Left renal pelvis (tissue), 4 donors: ENCODE measurements at places on chromosomes 16 and 17. TPM values are rescaled to one million over a fixed set of nuclear protein-coding genes. Genes with fewer than 3 reads are reported as not detected.

- no peak for DNase-seq
These were observed 9.5 kb downstream of the UTP4 start for GRCh38 chr16:69141936-69142335.

- no peak for DNase-seq
These were observed 388.5 kb upstream of the CA10 start for GRCh38 chr17:52546990-52547389.

GRCh38 chr17:74779948-74780400 lies 3.8 kb upstream of the NAT9 start:
- DNase-seq: no peak

DNA sequence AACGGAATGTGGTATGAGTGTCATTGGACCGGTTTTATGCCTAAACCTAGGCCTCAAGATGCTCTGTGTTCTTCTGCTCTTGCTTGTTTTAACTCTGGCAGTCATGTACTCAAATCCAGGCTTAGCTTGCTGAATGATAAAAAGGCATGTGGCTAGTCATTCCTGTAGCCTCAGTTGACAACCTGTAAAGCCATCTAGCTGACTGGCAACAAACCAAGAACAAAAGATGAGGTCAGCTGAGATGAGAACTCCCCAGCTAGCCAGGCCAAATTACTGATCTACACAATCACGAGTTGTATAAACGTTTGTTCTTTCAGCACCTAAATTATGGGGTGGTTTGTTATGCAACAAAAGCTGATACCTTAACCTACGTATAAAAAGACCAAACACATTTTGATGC lies 1406.0 kb upstream of the CDH8 start:
- DNase-seq: no peak

The TMEM132E gene
- polyA plus RNA-seq: 2.2 TPM

The LCAT gene
- 19.0 TPM for polyA plus RNA-seq

DNA sequence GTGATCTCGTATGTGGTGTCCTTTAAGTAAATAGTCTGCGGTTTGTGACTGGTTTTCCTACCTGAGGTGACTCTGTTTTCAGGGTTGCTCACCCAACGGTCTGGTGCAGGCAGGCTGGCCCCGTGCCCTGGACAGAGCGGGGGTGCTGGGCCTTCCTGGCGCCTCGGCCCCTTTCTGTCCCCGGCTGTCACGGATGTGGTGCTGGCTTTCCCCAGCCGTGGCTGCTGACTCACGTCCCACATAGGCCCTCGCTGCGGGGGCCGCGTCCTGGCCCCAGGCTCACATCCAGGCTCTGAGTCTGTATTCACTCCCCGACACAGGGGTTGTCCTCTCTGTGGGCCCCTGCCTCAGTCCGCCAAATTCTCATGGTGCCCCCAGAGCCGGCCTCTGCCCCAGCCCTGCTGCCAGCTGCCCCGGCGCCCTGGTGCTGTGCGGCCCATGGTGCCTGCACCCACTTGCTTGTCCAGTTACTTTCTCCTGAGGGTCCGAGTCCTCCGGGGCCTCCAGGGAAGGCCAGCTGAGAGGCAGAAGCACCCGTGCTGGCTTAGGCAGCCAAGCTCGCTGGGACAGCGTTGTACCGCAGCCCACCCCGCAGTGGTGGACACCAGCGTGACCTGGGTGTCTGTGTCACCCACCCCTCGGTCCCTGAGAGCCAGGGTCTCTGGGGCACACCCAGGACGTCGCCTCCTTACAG lies 5.9 kb downstream of the CHMP6 start:
- DNase-seq: no peak

- DNase-seq: no peak
These were observed 52.4 kb upstream of the CDH3 start for GRCh38 chr16:68592466-68593337.

GRCh38 chr16:11130978-11131665 lies 124.9 kb downstream of the SOCS1 start:
- no peak for DNase-seq

The ANKRD40CL gene
- 0.35 TPM for polyA plus RNA-seq

DNA sequence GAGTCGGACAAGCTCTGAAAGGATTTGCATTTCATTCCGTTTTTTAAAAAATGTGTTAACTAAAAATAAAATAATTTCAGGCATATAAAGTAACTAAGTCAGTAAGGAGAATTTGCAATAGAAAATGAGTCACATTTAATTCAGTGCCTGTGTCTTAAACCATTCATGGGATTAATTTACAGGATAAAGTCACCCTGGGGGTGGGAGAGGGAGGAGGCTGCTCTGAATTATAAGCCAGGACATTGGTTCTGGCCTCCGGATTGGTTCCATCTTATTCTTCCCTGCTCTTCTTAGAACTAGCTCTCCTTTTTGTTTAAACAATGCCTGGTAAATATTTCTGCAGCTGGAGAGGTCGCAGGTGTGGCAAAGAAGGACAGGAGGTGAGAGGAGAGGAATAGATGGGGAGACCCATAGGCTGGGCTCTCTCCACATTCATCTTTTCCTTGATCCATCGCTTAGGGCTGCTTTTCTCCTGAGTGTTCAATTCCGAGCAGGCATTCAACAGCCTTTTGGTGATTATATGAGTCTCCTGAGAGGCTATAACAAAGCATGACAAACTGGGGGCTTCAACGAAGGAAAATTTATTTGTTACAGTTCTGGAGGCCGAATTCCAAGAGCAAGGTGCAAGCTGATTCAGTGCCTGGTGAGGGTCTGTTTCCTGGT lies 319.2 kb downstream of the PHKB start:
- no peak for DNase-seq

GRCh38 chr17:80424878-80425765 lies 10.2 kb downstream of the ENDOV start:
- DNase-seq: no peak

The ADGRG1 gene
- polyA plus RNA-seq: 78.6 TPM

The NOMO2 gene
- 110 TPM for polyA plus RNA-seq

The C16orf86 gene
- 4.3 TPM for polyA plus RNA-seq

GRCh38 chr17:76088868-76089576 lies 10.0 kb downstream of the ZACN start:
- no peak for DNase-seq

- no peak for DNase-seq
These were observed 21.5 kb downstream of the SMTNL2 start for GRCh38 chr17:4605826-4606225.

GRCh38 chr17:705863-706262 lies 8.8 kb downstream of the VPS53 start:
- no peak for DNase-seq

- DNase-seq: no peak
These were observed 236.7 kb downstream of the ZFHX3 start for GRCh38 chr16:72811188-72811720.

GRCh38 chr16:46930861-46931260 lies 42.6 kb downstream of the DNAJA2 start:
- DNase-seq: no peak

DNA sequence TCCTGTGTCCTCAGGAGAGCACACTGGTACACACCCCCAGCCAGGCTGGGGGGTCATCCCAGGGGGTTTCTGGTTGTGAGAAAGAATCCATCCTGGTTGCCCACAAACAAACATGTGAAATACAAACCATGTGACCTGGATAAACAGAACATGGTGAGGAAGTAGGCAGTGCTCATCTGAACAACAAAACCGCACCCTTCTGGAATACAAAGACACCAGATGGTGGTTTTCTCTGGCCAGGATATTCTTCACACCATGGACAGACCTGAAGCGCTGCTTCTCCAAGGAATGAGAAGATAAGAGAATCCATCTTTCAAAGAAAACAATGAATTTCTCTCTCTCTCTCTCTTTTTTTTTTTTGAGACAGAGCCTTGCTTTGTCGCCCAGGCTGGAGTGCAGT lies 302.3 kb downstream of the SLC39A11 start:
- DNase-seq: no peak

DNA sequence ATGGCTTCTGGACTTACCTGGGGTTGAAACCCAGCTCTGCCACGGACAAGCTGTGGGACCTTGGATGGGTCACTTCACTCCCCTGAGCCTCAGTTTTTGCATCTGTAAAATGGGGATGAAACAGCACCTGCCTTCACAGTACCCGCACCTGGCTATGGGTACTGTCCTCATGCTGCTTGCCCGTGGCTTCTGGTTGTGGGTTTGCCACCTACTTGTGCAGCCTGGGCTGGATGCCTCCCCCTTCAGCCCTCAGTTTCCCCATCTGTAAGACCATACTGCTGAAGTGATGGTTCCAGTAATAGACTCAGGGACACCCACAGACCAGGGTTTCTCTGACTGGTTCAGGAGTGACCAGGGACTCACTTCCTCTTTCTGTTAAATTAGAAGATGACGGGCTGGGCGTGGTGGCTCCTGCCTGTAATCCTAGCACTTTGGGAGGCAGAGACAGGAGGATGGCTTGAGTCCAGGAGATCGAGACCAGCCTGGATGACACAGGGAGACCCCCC lies 9.4 kb downstream of the GLIS2 start:
- DNase-seq: no peak

DNA sequence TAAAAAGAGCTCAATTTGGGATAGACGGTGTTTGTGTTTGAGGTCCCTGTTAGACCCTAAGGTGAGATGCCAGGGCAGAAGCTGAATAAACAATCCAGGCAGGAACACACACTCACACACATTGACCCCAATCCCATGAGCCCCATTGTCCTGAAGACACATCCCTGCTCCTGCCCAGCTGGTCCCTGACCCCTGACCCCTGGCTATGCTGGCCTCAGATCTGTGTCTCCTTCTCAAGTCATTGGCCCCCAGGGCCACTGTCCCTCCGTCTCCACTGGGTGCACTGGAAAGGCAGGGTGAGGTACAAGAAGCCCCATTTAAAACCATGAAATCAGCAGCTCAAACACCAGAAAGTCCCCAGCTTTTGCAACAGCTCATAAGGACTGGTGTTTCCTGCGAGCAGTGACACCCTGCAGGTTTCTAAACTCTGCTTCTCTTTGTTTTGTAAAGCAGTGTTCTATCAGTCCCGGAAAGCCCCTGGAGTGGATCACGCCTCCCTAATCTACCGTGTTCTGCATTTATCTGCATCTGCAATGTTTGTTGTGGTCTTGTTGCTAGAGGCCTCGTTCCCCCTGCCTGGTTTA lies 18.0 kb upstream of the ASGR2 start:
- DNase-seq: no peak

- DNase-seq: no peak
These were observed 43.8 kb downstream of the PGS1 start for GRCh38 chr17:78422267-78422605.

- no peak for DNase-seq
These were observed 688 bp downstream of the CRK start for GRCh38 chr17:1455291-1455796.

GRCh38 chr17:78878871-78879527 lies 24.0 kb downstream of the CEP295NL start:
- DNase-seq: no peak

DNA sequence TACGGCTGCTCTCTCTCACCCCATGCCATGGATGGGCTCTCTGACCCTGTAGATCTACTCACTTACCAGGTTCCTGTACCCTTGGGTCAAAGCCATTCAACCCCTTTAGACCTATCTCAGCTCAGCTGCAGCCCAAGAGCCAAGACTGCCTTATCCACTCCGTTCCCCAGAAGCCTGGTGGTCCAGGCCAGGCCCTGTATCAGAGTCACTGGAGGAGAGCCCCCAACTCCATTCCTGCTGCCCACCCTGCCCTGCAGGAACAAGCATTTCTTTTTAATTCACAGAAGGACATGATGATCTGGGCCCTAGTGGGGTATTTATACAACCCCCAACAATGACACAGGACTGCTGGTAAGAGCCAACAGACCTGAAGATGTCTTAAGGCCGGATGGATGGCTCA lies 76.8 kb downstream of the AIPL1 start:
- DNase-seq: no peak

The AXIN2 gene
- polyA plus RNA-seq: 20.5 TPM

- DNase-seq: no peak
These were observed 70.0 kb downstream of the CNGB1 start for GRCh38 chr16:57900796-57901479.

The NUDT7 gene
- polyA plus RNA-seq: 13.2 TPM

GRCh38 chr16:85377388-85378144 lies 235.6 kb upstream of the GSE1 start:
- DNase-seq: no peak

The EPX gene
- polyA plus RNA-seq: 0.45 TPM

The CMTM2 gene
- polyA plus RNA-seq: 0.62 TPM

GRCh38 chr16:26985100-26986065 lies 81.3 kb upstream of the C16orf82 start:
- no peak for DNase-seq

GRCh38 chr17:75454193-75454592 lies 2.2 kb upstream of the TMEM94 start:
- DNase-seq: no peak

The TBC1D3I gene
- not detected for polyA plus RNA-seq

DNA sequence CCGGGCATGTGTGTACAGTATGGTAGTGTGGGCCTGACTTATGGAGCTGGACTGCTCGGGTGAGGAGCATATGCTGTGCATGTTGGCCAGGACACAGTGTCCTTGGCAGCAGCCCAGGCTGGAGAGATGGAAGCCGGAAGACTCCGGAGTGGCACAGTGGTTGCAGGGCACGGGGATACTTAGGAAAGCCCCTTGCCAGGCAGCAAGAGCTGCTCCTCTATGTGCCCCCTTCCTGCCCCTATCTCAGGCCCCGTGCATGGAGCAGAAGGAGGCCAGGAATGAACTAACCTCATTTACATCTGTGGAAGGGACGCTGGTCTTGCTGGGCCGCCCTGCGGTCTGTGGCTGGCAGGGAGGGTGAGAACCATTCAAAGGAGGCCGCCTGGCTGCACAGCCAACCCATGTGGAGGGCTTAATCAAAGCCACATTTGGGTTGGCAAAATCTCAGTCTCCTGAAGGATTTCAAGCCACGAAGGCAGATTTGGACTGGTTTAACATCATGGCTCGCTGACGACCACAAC lies 32.2 kb upstream of the RCVRN start:
- no peak for DNase-seq

DNA sequence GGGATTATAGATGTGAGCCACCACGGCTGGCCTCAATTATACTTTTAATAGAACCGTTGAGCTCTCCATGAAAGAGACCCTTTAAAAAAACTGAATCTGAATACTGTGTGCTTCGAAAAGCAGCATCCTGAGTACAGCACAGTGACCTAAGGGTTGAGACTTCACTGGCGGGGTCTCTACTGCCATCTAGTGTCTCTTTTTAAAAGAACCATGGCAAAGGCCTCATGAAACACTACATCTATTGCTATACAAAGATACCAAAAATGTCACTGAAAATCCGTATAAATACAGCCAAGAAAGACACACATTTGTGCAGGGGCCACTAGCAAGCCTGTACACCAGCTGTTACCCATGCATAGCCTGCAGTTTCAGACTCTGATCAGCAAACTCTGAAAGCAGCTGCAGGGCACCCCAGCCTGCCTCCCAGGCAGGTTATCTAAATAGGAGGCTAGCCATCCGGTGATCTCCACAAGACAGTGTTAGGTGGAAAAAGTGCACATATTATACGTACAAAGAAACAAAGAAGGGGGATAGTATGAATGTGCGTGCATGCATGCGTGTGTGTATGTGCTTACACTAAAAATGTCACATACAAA lies 35.3 kb downstream of the NPLOC4 start:
- peak; percentile 60 for DNase-seq
